ENCODE measurements at places on chromosomes 1 and 21.

- DNase-seq, result no peak
These were observed 19.5 kb upstream of the PUM1 start for GRCh38 chr1:31084782-31085569.

- DNase-seq, result no peak
These were observed 19.8 kb downstream of the SERINC2 start for GRCh38 chr1:31432592-31433395.

DNA sequence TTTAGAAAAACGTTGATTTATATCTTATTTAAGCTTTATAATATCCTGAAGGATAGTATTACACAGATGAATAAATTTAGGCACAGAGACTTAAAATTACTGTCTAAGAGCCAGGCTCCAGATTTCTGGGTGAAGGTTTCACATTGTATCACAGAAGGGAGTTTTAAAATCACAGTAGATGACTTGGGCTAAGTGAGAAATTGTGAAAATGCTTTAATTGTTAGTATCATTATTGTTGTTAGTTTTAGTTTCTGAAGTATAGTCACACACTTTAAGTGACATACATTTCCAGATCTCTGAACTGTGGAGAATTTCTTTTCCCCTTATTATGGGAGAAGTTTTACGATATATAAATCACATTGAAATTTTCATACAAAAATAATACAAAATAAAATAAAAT is 83.5 kb downstream of the NDUFS5 start:
- DNase-seq, result no peak

- no peak for DNase-seq
These were observed 38.4 kb downstream of the SPEN start for GRCh38 chr1:15885701-15886610.

DNA sequence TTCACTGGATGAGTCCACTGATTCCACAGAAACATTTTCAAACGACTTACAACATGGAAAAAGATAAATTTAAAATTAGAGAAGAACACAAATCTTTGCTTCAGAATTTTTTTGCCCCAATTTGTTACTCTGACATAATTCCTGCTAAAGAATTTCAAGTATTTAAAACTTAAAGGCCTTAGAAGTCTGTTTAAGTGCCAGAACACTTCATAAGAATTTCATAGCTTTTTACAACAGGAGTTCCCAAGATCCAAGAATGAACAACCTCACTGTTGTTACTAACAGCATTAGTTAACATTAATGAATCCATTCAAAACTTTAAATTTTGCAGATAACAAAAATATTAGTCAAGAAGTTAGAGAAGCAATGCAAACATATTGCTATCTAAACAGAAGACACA is 31.7 kb downstream of the ARHGAP29 start:
- DNase-seq, result no peak

GRCh38 chr21:34619841-34620665 is 5.1 kb upstream of the RCAN1 start:
- DNase-seq, result no peak

DNA sequence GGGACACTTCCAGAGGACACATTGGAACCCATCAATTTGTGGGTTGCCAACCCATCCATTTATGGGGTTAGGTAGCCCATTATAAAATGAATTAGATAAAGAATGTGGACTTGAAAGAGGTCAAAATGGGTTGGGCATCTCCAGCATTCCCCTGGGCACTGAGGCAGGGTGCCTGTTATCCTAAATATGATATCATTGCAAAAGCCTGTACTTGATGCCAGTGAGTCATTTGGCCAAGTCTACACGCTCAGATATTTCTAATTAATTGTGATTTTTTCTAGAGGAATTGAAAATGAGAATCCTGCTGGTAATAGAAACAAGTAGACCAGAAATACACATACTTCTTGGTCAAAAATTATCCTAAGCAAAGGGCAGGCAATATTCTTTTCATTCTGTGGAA is 21.9 kb upstream of the NBL1 start:
- no peak for DNase-seq

GRCh38 chr1:2544875-2545640 is 11.1 kb upstream of the TNFRSF14 start:
- DNase-seq, result no peak

DNA sequence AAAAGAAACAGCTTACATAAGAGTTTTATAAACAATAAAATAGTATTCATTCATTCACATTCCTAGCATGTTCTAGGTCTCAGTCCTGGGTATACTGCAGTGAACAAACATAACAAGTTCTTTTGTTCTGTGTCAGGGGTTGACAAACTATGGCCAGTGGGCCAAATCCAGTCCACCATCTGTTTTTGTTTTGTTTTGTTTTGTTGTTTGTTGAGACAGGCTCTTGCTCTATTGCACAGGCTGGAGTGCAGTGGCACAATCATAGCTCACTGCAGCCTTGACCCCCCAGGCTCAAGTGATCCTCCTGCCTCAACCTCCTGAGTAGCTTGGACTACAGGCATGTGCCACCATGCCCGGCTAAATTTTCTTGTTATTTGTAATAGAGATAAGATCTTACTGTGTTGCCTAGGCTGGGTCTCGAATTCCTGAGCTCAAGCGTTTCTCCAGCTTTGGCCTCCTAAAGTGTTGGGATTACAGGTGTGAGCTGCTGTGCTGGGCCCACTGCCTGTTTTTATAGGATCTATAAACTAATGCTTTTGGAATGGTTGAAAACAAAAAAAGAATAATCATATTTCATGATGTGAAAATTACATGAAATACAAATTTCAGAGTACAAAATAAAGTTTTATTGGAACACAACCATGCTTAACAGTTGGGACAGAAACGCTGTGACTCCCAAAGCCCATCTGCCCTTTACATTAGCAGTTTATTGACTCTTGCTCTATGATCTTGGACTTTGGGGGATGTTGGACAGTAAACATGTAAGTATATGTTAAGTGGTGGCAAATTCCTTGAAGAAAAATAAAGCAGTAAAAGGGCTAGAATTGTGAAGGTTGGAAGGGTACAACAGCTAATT is 17.9 kb downstream of the CAPZA1 start:
- DNase-seq, result no peak

GRCh38 chr21:17783003-17783402 is 36.2 kb downstream of the C21orf91 start:
- DNase-seq, result no peak

DNA sequence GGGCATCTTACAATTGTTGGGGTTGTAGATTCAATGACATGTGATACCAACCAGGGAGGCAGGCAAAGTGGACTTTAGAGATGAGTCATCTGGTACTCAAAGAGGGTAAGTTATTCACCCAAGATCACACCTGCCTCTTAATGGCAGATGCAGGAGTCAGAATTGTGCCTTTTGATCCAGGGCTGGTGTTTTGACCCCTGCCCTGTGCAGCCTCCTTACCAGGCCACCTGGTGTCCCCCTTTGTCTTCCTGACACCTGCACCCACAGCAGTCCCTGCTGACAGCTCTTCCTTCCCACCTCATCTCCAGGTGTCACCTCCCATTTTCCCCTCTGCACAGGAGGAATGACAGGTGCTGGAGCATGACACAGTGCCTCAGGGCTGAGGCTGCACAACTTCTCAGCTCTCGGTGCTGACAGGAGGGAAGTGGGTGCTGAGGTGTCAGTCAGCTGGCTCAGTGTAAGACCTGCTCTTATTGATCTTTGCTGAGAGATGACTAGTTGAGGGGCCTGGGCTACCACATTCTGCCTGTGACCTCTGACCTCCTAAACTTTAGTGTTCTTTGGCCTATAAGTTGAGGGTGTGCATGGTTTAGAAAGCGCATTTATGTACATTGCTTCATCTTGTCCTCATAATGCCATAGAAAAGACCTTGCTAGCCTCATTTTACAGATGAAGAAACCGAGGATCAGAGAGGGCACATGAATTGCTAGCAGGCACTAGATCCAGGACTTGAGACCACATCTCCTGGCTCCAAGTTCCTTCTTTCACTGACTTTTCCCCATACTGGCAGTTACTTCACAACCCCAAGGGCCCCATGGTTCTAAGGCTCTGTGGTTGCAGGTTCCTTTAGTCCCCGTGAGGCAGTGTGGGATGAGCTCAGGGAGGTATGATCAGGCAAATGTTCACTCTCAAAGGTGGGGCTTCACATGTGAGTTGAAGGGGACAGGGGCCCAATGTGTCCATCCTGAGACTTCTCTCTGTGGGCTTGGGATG is 31.3 kb downstream of the CACNA1E start:
- DNase-seq, result no peak

DNA sequence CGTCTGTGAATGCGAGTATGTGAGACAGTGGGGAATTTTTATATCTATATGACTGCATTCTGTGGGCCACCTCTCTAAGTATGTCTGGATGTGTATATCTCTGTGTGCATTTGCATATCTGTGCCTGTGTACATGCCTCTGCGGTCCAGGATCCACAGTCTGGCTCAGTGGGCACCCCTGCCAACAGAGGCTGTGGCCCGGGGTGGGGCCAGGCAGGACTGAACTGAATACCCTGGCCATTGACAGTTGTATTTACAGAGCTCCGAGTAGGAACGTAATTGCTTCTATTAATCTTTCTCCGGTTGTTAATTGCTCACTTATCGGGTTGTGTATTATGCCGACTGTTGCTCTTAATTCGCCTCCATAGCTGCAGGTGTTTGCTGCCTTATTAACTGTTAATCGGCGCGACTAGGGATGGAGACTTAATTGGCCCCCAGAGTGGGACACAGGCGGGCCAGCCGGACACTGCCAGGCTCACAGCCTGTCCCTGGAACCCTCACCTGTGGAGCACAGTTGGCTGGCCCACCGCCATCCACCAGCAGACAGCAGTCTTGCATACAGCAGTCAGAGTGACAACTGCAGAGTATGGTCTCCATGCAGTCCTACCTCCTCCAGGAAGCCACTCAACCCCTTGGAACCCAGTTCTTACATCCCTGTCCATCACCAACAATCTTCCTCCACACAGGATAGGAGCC is 22.4 kb upstream of the ADGRB2 start:
- no peak for DNase-seq

GRCh38 chr1:204278958-204279357 is 65.2 kb upstream of the GOLT1A start:
- no peak for DNase-seq

- no peak for DNase-seq
These were observed 7.6 kb downstream of the TENT5C start for GRCh38 chr1:117613249-117613968.

DNA sequence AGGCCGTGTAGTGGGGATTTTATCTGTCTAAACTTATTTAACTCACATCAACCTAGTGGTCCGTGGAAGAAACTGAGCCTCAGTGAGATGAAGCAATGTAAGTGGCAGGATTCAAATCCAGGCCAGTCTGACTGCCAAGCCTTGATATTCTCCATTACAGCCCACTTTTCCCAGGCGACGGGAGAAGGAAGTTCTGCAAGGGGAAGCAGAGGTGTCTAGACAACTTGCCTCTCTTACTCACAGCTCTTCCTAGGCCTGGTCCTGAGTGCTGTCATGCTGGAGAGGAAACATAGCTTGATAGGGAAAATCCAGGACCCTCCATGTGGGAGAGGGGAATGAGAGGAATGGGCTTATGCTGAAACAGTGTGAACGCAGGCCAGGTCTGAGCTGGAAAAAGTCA is 9.1 kb downstream of the CTSE start:
- no peak for DNase-seq

DNA sequence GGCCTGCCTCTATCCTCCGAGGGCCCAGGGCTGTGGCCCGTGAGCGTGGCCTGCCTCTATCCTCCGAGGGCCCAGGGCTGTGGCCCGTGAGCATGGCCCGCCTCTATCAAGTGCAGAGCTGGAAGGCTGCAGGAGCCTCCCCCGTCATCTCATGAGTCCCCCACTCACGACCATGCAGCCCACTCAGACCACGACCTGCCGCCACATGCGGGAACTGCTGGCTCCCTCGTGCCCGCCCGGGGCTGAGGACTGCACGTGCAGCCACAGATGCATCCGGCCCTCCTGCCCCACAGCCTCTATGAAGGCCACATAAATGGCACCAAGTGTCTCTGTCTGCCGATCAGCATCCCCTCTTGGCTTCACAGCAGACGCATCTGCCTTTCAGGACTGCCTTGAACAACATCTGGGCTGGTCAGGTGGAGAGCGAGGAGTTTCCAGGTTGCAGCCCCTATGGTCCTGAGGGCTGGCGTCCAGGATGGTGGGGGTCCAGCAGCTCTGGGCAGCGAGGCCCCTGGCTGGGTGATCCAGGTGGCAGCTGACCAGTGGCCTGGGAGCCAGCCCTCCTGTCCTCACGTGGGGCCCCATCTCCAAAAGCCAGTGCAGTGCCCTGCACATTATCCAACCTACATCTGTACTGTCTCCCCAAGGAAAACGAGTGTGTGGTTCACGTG is 103.3 kb downstream of the PDE9A start:
- no peak for DNase-seq

DNA sequence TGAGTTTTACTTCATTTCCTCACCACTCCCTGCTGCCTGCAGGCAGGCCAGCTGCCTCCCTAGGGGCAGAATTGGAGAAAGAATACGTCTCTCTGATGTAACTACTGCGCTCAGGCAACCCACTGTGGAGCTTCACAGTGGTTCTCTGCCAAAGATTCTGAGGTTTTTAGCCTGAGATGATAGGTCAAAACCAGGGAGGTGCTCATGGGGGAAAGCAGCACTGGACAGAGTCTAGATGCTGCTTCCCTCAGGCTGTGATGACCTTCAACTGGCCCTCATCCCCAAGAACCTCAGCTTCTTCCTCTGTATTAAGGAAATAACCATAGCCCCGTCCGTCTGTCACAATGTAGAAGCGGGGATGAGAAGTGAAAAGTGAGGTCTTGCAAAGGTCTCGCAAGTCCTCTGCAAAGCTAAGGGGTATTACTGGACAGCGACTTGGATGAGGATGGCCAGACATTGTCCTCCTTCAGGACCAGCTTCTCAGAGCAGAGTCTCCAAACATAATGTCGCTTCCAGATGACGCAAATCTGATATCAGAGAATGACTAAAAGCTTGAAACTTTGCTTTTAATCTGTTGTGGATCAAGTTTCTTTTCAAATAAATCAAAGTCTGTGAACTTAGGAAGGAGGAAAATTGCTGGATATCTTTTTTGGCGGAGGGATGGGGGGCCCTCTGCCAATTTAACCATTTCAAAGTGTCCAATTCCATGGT is 65.9 kb upstream of the ATP5PO start:
- DNase-seq, result no peak

DNA sequence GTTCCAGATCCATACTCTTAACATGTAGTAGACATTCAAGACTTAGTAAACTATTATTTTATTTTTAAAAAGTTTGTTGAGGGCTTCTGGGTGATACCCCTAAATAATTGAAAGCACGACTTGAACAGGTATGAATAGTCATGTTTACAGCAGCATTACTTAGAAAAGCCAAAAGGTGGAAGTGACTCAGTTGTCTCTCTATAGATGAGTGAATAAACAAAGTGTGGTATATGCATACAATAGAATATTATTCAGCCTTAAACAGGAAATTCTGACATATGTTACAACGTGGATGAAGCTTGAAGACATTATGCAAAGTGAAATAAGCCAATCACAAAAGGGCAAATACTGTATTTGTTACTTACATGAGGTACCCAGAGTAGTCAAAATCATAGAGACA is 26.5 kb downstream of the TSNAX start:
- DNase-seq, result no peak

GRCh38 chr1:87592156-87592555 is 263.5 kb downstream of the LMO4 start:
- no peak for DNase-seq

Data from GM19239 (cell line).